ENCODE measurements at places on chromosomes 6 and 20.

GRCh38 chr20:45337367-45338120 is 10.7 kb downstream of the SDC4 start:
- DNase-seq, result peak; percentile 71

GRCh38 chr6:10463491-10464481 is 48.9 kb upstream of the TFAP2A start:
- no peak for DNase-seq

- no peak for DNase-seq
Observed at GRCh38 chr6:44022296-44022661, 105.0 kb downstream of the MRPL14 start.

DNA sequence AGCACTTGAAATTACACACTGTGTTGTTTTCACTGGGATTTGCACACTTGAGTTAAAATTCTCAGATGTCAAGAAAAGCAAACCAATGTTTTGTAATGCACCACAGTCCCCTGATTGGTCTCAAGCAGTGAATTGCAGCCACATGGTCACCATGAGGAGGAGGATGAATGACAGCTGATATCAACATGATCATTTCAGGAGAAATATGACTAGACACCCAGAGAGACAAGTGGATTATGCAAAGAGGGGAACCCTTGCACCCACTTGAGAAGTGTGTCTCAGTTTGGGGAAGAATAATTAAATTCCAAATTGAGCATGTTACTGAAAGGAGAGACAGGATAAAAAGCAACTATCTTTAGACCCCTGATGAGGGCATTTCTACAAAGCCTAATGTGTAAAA is 69.3 kb downstream of the UST start:
- DNase-seq, result no peak

DNA sequence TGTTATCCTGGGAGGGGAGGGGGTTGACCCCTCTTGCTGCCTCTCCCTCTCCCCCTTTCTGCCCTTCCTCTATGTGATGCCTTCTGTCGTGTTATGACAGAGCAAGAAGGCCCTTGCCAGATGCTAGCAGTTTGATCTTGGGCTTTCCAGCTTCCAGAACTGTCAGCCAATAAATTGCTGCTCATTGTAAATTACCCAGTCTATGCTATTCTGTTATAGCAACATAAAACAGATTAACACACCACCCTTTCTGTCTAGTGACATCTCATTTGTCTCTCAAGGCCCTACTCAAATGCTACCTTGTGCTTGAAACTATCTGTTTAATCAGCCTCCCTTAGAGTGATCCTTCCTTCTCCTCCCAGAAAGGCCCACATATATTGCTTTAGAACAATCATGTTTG is 16.4 kb upstream of the MAP3K4 start:
- no peak for DNase-seq

GRCh38 chr6:138264372-138264880 is 46.1 kb upstream of the PBOV1 start:
- no peak for DNase-seq

- DNase-seq, result no peak
Observed at GRCh38 chr20:46293084-46293483, 15.2 kb downstream of the CDH22 start.

GRCh38 chr6:108277295-108277694 is 16.5 kb upstream of the SNX3 start:
- DNase-seq, result no peak

DNA sequence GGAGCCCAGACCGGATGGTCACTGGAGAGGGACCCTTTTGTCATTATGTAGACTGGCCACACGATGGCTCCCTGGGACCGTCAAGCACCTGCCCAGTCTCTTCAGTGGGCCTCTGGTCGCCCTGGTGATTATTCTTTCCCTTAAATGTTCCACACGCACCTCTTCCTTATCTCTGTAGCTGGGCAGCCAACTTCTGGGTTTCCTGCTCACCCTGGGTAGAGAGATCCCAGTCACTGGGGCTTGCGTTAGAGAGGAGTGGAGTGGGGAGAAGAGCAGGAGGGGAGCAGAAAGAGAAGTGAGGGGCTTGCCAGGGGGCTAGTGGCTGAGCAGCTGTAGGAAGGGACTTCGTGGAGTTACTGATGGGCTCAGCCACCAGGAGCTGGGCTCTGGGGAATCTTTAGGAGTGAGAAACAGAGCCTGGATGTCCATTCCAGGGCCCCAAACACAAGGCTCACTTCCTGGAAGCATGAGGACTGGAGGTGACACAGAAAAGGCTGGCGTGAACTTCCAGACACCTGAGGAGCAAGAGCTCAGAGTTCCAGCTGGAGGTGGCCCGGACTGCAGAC is 150.1 kb downstream of the DHX35 start:
- DNase-seq, result peak; percentile 43

Measured in left ventricle myocardium superior (tissue), 1 donor.